SHP77 (cell line): ENCODE measurements at places on chromosomes 1 and 21.

DNA sequence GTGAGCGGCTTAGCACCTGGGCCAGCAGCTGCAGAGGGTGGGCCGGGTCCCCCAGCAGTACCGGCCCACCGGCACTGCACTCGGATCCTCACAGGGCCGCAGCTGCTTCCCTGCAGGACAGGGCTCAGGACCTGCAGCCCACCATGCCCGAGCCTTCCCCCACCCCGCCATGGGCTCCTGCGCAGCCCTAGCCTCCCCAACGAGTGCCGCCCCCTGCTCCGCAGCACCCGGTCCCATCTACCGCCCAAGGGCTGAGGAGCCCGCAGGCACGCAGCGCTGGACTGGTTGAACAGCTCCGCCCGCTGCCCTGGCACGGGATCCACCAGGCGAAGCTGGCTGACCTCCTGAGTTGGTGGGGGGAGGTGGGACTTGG is 6.3 kb upstream of the ACBD6 start:
- no peak for DNase-seq

DNA sequence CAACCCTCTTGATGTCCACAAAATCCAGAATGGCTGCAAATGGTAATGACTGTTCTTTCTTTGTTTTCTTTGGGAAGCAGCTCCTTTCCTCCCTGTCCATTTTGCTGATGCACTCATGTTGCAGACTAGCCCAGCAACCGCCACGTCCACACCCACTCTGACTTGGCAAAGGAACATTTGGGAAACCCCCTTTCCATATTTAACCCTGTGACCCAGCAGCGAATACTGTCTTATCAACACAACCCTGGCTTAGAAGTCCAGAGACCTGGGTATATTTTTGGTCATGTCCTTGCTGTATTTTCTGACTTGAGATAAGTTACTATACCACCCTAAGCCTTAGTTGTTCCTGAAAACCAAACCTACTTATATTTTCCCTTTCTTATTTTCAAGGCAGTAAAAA is 18.1 kb upstream of the SHE start:
- no peak for DNase-seq

DNA sequence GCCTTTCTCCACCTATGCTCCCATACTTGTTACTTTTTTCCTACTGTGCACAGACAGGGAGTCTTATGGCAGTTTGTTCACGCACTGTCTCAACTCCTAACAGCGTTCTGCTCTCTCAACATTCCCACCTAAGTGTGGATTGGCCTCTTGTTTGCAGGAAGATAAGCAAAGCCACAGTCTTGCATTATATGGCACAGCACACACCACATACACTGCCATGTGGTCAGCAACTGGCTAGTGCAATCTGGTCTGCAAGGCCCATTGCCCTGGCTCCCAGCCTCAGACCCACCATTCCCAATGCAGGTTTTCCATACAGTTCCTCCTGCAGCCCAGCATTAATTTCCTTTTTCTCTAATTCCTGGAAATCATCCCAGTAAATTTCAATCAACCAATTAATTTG is 38.3 kb upstream of the LAMC2 start:
- DNase-seq, result no peak

- DNase-seq, result no peak
Observed at GRCh38 chr21:17548262-17548661, 35.4 kb downstream of the CXADR start.

GRCh38 chr1:226965581-226966440 is 25.7 kb downstream of the COQ8A start:
- no peak for DNase-seq

GRCh38 chr1:245754463-245754961 is 599.7 kb downstream of the KIF26B start:
- DNase-seq, result no peak

- DNase-seq, result no peak
Observed at GRCh38 chr1:38297842-38298241, 251.2 kb upstream of the POU3F1 start.
